ENCODE measurements at places on chromosomes 7 and 10. TPM values are rescaled to one million over a fixed set of nuclear protein-coding genes. Genes with fewer than 3 reads are reported as not detected.

- DNase-seq = peak; percentile 47
Observed at GRCh38 chr10:97210543-97210960, 24.8 kb upstream of the SLIT1 start.

GRCh38 chr10:51000164-51000563, 74.1 kb upstream of the PRKG1 start:
- DNase-seq = no peak

- DNase-seq = no peak
Observed at GRCh38 chr7:135706858-135707569, 21.0 kb downstream of the SLC13A4 start.

DNA sequence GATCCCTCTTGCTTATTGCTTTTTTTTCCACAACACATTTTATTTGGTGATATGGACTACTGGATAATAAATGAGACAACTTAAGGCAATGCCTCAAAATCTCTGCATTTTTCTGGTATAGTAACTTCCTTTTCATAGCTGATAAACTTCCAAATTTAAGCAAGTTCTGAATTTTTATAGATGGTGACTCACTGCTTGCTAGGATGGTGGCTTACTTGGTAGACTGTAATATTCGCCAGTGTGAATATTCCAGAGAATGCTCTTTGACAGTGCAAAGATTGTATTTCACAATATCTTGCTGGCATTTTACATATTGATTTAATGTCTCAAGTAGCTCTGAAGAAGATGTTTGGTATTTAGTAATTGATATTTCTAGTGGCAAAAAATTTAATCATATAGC, 472.4 kb downstream of the TFEC start:
- DNase-seq = no peak

- DNase-seq = no peak
Observed at GRCh38 chr7:154505362-154505761, 453.2 kb downstream of the DPP6 start.

Gene CRHR2
- not detected for polyA plus RNA-seq

DNA sequence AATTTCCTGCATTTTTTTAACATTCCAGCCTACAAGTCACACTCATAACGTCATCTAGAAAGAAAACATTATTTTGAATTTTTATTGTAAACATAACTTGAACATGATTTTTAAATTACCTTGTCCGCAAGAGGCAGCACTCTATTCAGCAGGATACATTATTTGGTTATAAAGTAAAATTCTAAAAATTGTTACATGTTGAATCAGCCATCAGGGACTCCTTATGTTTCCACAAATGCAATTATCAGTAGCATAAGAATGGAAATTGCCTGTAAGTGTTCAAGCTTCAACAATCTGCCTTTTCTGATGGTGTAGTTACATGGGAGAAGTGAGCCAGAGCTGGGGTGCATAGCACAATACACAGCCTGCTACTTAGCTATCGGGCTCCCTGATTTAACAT, 97.5 kb downstream of the ZNF365 start:
- DNase-seq = no peak

GRCh38 chr7:69402696-69403095, 195.6 kb upstream of the AUTS2 start:
- DNase-seq = no peak

Gene PRRT4
- not detected for polyA plus RNA-seq

GRCh38 chr7:94264756-94265155, 129.9 kb upstream of the COL1A2 start:
- DNase-seq = no peak

- DNase-seq = no peak
Observed at GRCh38 chr10:71486484-71487114, 89.9 kb downstream of the CDH23 start.

GRCh38 chr10:121085367-121085766, 234.2 kb downstream of the WDR11 start:
- DNase-seq = no peak

DNA sequence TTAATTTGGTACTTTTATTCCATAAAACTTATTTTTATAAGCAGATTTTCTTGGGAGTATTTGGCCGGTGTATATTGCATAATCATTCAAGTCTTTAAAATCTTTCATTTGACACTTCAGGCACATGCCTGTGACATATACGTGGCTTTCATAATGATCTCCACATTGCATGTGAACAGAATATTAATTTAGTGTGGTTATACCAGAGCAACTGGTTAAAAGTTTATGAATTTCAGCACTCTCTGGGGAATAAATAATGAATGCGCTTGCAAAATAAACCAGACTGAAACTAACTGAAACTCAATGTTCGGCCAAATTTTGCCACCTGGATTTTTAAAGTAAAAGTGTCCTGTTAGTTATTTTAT, 242.3 kb downstream of the GLI3 start:
- no peak for DNase-seq

DNA sequence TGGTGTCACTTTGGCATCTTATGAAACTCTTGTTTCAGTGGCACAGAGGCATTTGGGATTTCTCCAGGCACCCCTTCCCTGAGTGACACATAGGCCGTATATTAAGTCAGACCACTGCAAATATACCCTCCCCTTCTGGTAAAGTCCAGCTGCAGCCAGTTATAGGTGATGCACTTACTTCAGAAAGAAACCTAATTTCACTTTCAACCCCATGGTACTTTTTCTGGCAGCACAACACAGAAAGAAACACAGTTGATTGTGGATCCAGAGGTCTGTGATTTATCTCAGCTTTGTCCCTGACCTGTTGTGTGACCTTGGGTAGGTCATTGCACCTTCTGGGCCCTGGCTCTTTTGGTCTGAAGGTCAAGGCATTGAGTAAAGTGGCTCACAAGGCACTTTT, 173.2 kb downstream of the BUB3 start:
- no peak for DNase-seq

- DNase-seq = no peak
Observed at GRCh38 chr7:44382459-44383265, 57.3 kb upstream of the CAMK2B start.

Gene KLF14
- not detected for polyA plus RNA-seq

DNA sequence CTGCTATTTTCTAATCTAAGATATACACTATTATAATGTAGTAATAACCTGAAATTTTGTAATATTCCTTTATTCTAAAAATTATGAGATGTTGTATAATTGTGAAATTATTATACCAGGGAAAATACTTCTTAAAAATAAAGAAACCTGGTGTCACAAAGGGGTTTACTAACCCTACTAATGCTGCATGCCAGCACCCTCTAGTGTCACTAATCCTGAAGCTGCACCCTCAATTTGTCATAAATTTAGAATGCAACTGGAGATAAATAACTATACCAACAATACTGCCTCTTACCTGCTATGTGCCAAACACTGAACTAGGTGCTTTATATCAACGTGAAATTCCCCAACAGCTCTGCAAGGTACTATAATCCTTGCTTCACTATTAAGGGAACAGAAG, 30.8 kb downstream of the TM9SF3 start:
- DNase-seq = peak; percentile 30

- DNase-seq = no peak
Observed at GRCh38 chr10:132368881-132369635, 27.9 kb upstream of the PWWP2B start.

DNA sequence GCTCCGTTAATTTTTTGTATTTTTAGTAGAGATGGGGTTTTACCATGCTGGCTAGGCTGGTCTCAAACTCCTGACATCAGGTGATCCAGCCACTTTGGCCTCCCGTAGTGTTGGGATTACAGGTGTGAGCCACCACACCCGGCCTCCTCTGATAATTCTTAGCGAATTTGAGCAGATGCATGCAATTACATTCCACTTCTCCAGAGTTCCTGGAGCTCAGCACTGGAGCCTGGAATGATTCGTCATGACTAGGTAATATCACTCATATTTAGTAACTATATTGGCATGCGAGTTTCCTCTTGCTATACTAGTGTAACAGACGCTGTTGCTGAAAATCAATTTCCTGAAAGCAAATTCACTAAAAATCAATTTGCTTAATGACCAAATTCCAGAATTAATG, 86.8 kb downstream of the MKX start:
- no peak for DNase-seq

Gene TMEM213
- not detected for polyA plus RNA-seq

DNA sequence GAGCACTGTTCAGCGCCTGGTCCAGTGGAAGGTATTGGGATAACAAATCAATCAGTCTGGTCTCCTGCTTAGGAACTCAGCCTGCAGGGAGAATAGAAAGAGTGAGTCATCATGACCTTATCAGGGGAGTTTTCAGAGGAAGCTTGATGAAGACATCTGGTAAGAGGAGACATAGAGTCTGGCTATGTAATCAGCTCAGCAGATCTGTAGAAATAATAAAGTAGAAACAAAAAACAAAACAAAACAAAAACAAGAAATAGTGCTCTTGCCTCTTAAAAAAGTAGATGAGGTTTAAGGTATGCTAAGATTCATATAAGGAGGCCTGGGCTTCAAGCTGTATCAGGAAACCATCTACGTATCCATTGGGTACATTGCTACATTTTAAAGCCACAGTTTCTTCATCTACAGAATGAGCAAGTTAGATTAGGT, 14.4 kb downstream of the TAS2R41 start:
- DNase-seq = no peak

Measured in CD4-positive, CD25-positive, alpha-beta regulatory T cell (primary cell).